ENCODE measurements at places on chromosomes 5 and 9.

DNA sequence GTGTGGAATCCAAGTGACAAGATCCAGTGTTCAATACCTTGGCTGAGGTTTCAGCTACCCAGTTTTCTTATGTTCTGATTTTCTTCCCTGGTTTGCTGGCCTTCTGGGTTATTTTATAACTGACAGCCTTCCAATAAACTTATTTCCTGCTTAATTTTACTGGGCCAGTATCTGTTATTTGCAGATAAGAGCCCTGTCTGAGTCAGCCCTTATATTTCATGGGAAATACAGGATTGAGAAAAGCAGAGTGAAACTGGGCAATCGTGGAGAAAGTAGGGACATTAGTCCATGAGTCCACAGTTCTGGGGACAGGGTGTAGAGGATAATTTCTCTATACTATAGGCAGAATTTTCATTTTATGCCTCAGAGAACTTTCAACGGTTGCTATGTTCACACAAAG is 32.3 kb downstream of the TMEM167A start:
- DNase-seq: no peak

DNA sequence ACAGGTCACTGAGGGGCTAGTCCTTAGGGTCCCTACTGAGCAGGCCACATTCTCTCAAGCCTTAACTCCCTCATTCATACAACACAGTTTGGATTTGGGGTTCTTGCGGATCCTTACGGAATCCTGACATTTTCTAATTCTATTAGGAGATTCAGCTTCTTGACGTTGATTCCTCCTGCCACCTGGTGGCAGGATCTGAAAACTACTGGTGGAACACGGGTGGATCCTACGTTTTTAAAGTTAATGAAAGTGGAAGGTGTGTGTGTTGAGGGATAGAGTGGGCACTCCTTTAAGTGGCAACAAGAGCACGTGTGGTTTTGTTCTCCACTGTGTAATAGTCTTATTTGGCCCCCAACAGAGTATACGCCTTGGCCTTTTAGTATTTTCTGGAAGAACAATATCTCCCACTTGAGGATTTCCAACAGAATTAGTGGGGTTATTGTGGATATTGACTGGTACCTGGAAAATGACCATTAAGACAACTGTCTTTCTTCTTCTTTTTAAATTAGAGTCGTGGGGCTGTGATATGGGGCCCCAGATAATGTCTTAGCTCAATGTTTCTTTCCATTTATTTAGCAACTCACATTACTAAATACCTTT is 25.2 kb downstream of the SLC28A3 start:
- DNase-seq: peak; percentile 39

DNA sequence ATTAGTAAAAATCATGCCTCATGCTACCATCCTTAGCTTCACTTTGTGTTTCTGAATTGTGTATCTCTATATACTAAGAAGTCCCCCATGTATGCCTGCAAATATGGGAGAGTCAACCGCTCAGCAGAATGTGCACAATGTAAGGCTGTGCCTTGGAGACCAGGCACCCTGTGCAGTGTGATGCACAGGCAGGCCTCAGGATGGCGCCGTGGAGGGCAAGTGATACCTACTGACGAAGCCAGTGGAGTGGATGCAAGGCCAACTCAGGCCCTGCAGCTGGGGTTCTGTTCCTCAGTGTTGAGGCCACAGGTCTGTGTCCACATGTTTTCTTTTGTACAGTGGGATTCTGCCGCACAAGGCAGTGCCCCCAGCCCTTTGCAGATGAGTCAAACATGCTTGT is 28.4 kb downstream of the SYK start:
- DNase-seq: no peak

DNA sequence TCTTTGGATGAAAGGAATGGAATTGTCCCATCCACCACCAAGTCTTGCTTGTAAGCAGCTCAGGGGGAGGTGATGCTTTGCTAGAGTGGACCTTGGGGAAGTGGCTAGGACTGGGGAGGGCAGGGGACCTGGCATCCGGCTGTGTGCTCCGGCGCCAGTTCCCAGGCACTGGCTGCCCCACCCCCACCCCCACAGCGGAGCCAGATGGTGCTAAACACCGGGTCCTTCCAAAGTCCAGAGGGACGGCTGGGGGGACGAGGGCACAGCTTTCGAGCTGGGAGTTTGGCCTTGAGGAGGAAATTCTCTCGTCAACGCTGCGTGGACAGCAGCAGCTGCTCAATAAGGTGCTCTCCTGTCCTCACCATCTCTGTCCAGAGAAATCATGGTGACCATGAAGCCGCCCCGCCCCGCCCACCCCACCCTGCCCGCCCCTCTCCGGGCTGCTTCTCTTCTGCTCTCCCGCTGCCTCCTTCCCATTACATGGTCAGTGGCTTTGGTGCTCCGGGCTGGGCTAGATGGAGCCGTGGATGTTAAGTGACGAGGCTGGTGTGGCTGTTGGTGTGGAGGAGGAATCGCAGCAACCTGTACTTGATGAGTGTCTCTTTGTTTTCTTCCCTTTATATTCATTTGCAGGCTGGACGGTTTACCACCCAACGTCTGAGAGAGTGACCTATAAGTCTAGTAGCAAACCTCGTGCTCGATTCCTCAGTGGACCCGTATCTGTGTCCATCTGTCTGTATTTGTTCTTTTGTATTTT is 115.7 kb downstream of the WNK2 start:
- DNase-seq: no peak

GRCh38 chr9:133003671-133004090 is 25.2 kb downstream of the GFI1B start:
- DNase-seq: no peak

- DNase-seq: no peak
Measured at GRCh38 chr9:76218886-76219445, 175.3 kb downstream of the RFK start.

- no peak for DNase-seq
Measured at GRCh38 chr9:112884101-112884500, 6.6 kb downstream of the SLC46A2 start.

DNA sequence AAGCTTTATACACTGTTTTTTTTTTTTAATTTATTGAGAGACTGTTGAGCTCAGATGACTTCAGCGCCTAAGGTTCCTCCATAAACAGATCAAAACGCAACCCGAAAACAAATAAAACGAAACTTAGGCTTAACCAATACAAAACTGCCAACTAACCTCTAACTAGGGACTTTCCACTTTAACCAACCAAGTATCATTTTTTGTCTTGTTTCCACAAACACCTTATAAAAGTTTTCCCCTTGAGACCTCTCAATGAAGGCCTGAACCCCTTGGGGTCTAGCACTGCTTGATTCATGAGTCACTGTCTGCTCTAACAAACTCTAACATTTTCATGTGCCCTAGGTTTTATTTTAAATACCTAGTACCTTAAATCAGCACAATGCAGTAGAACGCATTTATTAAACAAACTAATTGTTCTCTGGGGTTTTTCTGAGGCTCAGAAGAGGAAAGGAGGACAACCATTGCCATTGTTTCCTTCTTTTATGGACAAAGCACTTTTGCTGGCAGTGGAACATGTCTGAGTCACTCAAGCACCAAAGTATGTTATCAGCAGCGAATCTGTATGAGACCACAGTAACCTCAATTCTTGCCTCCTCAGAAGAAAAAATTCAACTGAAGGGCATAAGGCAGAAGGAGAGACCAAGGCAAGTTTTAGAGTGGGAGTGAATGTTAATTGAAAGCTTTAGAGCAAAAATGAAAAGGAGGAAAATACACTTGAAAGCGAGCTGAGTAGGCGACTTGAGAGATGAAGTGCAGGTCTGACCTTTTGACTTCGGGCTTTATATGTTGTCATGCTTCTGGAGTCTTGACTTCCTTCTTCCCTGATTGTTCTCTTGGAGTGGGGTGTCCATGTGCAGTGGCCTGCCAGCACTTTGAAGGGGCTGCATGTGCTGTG is 97.7 kb upstream of the HCN1 start:
- no peak for DNase-seq

DNA sequence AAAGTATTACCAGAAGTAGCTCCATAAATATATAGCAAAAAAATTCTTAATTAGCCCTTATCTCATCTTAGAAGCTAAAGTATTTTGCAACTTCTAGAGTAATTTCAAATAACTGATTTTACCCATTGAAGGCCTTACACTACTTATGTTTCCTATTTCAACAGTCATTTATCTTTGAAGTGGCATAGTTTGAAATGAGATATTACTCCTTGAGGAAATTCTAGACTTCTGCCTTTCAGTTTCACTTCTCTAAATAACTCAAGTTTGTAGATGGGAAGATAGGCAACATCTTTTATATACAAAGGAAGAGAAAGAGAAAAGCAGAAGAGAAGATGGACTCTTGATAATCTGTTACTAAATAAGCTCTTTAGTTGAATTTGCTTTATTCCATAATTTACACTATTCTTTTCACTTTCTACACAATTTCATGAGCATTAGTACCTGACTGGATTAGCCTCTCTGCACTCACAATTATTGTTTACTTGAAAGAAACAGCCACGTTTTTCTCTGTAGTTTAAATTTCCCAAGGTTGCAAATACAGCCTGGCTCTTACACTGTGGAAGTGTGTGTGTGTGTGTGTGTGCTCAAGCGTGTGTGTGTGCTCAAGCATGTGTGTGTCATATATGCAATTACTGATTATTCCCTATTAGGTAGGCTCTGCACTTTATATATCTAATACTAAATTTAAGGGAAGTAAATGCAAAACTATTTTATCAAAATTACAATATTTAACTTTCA is 60.6 kb upstream of the EMB start:
- no peak for DNase-seq

DNA sequence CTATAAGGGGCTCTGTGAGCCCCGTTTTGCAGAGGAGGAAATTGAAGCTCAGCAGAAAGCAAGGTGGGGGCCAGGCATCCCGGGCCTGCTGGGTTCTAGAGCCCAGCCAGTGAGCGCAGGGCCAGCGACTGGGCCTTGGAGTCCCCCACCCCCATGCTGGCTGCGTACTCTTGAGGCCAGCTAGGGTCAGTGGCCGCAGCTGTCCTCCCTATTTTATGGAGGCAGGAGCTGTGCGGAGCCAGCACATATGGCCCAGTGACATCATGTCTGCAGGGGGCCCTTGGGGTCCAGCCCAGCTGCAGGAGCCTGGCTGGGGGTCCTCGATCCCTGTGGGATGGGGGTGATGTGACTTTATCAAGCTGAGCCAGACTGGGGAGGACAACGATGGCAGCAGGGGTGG is 71.3 kb downstream of the HMCN2 start:
- no peak for DNase-seq

DNA sequence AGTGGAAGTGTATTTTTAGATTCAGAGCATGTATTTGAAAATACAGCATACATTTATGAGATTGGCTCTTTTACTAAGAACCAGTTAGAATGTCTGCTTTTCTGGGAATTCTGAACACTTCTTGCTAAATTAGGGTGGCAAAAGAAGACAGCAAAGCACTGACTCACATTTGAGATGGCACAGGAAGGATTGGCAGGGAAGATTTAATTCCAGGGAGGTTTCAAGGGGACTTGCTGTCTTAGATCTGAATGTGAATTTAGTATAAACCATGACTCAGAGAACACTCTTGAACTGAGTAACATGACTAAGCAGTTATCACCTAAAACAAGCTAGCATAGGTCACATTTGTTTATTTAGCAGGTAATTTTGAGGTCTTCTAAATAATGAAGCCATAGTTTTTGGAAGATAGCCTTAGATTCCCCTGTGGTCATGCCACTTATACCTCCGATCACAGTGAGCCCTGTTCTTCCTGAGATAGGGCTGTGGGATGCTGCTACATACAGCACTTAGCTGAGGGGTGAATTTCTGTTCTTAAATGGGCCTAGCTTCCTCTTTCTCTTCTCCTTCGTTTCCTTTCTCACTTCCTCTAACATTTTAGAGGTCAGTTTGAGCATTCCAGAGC is 173.8 kb downstream of the PCSK1 start:
- no peak for DNase-seq

- no peak for DNase-seq
Measured at GRCh38 chr5:12099296-12099695, 195.1 kb upstream of the CTNND2 start.

DNA sequence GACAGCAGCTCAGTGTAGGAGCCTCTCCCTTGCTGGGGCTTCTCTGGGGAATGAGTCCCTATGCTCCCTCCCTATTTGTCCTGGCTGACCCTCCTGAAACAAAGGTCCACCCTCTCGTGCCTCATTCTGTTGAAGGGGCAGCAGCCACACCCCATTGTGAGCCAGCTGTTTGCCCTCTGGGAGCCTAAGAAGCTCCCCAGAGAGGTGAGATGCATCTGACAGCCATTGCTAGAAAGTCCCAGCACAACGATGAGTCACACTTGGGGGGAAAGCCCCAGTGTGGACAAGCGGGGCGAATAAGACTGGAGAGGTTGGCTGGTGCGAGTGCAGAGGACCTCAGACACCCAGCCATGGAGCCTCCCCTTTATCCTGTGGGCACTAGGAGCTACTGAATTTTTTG is 101.4 kb downstream of the PPARGC1B start:
- DNase-seq: no peak

- no peak for DNase-seq
Measured at GRCh38 chr5:96875791-96876291, 459 bp upstream of the ERAP2 start.

- peak; percentile 12 for DNase-seq
Measured at GRCh38 chr5:180618829-180619562, 27.7 kb upstream of the SCGB3A1 start.

GRCh38 chr5:175457466-175457865 is 13.5 kb upstream of the DRD1 start:
- no peak for DNase-seq

DNA sequence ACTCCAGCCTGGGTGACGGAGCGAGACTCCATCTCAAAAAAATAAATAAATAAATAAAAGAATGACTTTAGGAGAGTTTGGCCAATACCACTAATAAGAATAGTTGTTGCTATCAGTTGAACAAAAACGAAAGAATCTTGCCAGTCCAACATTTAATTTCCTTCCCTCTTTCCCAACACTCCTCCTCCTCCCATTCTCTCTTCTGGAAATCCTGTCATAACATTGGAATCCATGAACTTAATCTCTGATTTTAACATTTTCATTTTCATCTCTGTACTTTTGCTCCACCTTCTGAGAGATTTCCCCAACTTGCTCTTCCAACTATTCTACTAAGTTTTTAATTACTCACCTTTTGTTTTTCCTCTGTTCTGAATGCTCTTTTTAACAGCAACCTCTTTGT is 42.8 kb upstream of the CDK20 start:
- DNase-seq: peak; percentile 28

DNA sequence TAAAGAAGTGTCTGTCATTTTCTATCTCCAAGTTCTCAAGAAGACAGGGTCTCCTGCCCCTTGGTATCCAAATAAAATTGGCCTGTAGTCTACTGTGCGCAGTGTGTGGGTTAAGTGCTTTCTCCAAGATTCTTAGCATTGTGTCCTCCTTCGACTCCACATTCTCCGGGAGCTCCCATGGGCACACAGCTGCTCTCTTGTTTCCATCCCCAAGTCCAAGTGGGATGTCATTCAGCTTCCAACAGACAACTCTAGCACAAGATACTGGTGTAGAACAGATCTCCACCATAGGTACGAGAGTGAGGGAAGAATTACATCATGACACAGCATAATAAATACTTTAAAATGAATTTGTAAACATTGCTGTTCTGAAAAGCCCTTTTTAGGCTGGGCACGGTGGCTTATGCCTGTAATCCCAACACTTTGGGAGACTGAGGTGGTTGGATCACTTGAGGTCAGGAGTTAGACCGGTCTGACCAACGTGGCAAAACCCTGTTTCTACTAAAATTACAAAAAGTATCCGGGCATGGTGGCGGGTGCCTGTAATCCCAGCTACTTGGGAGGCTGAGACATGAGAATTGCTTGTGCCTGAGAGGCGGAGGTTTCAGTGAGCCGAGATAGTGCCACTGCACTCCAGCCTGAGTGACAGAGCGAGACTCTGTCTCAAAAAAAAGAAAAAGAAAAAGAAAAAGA is 196.2 kb downstream of the C9orf152 start:
- no peak for DNase-seq

- DNase-seq: no peak
Measured at GRCh38 chr5:97501965-97502305, 318.9 kb upstream of the RIOK2 start.

Data from stromal cell of bone marrow (primary cell).